ENCODE measurements at places on chromosomes 1 and 21.

DNA sequence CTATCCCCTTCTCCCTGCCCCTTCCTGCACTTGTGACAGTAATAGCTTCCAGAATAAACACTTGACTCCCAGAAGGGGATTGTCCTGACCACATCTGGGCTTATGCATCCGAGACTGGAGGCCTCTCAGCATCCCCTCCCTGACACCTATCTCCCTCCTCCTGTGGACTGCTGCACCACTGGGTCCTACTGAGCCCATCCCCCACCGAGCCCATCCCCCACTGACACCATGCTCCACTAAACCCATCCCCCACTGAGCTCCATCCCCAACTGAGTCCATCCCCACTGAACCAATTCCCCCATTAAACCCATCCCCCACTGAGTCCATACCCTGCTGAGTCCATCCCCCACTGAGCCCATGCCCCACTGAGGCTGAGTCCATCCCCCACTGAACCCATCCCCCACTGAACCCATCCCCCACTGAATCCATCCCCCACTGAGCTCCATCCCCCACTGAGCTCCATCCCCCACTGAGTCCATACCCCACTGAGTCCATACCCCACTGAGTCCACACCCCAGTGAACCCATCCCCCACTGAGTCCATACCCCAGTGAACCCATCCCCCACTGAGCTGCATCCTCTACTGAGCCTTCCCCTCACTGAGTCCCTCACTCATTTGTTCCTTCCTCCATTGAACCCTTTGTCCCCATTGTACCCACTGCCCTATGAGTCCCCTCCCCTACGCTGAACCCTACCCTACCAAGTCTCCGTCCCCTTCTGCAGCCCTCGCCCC lies 5.6 kb downstream of the PDZK1IP1 start:
- no peak for DNase-seq

- DNase-seq, result no peak
Observed at GRCh38 chr1:93056214-93056613, 22.9 kb upstream of the MTF2 start.

DNA sequence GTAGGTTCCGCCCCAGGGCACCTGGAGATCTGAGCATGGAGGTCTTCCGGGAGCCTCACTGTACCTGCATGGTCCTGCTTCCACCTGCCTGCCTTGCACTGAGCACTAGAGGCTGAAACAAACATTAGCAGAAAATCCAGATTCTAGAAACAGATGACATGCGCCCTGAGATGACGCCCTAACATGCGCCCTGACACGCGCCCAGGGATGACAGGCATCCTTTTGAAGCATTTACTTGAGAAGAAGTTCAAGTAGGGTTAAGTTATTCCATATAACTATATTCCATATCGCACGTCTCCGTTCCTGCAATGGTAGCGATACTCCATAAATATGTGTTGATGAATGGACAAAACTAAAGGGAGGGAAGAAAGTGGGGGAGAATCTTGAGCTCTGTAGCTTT lies 13.7 kb downstream of the ACTA1 start:
- DNase-seq, result no peak

DNA sequence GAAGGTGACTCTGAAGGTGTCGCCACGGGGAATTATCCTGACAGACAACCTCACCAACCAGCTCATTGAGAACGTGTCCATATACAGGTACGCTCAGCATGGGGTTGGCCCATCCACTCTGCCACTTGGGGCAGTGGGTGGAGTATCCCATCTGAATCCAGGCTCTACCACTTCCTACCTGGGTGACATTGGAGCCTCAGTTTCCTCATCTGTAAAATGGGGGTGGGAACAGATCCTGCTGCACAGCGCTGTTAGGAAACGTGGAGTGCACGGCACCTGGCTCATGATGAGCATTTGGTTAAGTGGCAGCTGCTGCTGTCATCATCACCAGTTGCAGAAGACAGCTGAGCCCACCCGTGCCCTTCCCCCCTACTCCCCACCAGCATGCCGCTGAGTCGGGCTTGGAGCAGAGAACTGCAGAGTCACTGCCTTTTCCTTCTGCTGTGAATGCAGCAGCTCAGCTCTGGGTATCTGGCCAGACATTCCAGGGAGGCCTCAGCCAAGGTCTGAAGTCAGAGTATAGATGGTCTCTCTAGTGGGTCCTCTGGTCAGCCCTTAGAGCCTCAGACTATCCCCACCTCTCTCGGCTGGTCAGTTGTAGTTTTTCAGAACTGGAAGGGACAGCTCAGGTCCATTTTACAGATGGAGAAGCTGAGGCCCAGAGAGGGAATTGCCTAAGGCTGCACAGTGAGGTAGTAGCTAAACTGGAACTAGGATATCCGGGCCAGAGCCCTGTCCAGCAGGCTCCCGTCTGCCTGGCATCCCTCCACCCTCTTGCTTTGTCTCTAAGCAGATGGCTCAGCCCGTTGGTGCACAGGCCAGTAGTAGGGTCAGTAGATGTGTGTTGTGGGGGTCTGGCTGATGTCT lies 11.7 kb downstream of the LDLRAP1 start:
- DNase-seq, result no peak

- DNase-seq, result no peak
Observed at GRCh38 chr1:165925498-165926079, 98.2 kb downstream of the UCK2 start.

- no peak for DNase-seq
Observed at GRCh38 chr1:228151180-228151925, 1.6 kb downstream of the GJC2 start.

GRCh38 chr1:180800945-180801344 lies 111.8 kb upstream of the KIAA1614 start:
- peak; percentile 56 for DNase-seq

GRCh38 chr1:175000697-175001187 lies 995 bp downstream of the CACYBP start:
- no peak for DNase-seq

DNA sequence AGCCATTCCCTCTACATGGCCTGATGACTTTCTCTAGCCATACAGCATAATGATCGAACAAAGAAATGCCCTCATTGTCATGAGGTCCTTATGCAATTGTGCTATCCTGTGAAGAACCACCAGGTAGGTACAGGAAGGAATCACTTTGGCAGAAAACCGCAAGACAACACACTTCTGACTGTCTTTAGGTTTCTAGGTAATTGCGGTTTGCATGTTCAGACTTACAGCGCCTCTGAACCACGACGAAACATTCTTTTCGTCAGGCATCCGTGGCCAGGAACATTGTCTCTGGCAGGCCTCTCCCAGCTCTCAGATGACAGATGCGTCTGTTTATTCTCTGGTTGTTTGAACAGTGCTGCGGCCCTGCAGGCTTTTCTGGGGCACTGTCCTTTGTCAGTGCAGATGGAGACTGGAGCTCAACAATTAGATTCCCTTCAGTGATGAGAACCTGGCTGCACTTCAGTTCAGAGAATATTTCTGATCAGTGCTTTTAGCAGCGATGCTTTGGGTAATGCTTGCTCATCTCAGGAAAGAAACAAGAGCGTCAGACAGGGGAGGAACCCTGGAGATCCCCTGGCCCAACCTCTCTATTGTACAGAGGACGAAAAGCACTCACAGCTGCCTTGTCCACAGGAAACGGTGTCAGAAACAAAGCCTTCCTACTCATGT lies 63.4 kb downstream of the B3GALT5 start:
- peak; percentile 99 for DNase-seq

DNA sequence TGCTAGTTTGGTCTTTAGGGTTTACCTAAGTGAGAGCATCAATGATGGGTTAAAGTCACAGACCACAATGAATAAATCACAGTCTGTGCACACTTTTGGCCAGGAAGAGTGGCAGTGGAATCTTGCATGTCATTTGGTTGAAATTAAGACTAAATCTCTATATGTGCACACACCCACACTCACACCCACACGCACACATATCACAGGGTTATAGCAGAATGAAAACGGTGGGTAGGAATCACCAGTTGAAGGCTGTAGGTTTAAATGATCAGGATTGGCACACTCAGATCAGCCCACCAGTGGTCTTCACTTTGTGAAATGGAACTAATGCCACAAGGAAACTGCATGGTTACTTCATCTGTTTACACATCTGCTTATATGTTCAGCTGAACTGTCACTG lies 97.6 kb upstream of the ADAR start:
- DNase-seq, result no peak

DNA sequence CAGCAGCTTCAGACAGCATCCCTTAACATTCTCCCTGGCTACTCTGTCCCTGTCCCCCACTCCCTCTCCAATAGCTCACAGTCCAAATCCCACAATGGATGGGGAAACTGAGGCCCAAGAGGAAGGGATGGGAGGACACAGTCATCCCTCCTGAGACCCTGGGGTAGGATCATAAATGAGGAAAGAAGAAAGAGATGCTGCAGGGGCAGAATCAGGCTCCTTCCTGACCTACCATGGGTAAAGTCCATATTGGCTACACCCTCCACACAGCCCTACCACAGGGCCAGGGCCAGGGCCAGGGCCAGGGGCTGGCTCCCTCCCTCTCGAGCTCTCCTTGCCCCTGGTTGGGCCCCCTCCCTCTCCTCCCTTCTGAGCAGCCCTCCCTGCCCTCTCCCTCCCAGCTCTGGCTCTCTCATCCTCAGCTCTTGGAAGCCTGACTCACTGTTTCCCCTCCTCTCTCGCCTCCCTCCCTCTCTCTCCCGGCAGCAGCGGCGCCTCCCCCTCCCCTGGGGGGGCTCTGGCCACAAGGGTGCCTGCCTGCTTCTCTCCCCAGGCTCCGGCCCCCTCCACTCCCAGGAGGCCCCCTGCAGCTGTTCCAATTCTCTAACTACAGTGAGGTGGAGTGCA lies 4.9 kb downstream of the AHDC1 start:
- no peak for DNase-seq

All from DMS153 (cell line).